ENCODE measurements at places on chromosomes 3 and 15.

DNA sequence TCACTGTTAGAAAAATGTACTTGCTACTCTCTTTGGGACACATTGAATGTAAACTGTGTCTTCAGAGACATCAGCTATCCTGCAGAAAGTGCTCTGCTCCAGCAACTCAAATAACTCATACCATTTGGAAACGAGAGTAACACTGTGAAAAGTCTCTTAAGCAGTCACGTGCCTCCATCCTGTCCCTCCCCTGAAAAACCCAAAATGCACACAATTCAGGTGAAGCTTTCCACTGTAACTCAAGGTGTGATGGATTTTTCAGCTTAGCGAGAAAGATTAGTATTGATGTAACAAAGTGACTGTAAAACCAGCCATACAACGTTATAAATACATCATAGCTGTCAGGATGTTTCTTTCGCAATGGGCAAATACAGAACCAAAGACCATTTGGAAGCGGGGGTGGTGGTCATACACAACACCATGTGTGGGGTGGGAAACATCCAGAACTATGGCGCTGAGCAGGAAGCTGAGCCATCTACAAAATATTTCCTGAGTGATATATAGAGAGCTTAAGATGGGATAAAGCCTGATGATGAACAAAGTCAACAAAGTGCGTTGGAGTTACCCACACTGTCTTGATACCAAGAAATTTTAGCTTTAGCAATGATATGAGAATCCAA, 332.3 kb downstream of the FOXP1 start:
- no peak for DNase-seq

- DNase-seq: no peak
Observed at GRCh38 chr15:79041601-79042168, 48.9 kb downstream of the RASGRF1 start.

GRCh38 chr3:115615001-115615814, 8.1 kb upstream of the GAP43 start:
- no peak for DNase-seq

DNA sequence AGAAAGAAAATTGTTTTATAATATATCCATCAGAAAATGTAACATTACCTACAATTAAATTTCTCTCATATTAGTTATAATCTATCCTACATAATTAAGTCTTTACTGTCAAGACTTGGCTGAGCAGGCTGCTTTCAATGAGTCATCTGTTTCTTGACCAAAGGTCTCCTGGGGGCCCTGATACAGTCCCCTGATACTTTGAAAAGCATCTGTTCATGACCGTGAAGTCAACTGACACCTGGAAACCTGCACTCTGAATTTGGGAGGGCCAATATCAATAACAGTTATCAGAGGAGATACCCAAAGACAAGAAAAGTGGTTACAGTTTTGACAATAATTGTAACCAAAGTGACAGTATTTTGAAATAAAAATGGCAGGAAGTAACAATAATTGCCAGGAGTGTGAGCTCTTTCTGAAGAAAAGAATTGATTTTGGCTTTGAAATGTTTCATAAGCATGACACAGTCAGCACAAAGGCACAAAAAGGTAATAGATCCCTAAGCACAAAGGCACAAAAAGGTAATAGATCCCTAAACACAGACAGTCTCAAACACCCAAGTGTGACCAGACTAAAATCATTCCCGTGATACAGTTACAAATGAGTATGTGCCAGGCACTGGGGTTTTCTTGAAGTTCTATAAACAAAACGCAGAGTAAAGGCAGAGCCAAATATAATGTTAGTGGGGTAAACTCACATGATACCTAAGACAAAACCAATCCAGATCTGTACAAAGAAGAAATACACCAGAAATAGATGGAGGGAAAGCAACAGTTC, 260.7 kb downstream of the PLOD2 start:
- no peak for DNase-seq

- no peak for DNase-seq
Observed at GRCh38 chr3:10376353-10376752, 55.4 kb upstream of the SEC13 start.

DNA sequence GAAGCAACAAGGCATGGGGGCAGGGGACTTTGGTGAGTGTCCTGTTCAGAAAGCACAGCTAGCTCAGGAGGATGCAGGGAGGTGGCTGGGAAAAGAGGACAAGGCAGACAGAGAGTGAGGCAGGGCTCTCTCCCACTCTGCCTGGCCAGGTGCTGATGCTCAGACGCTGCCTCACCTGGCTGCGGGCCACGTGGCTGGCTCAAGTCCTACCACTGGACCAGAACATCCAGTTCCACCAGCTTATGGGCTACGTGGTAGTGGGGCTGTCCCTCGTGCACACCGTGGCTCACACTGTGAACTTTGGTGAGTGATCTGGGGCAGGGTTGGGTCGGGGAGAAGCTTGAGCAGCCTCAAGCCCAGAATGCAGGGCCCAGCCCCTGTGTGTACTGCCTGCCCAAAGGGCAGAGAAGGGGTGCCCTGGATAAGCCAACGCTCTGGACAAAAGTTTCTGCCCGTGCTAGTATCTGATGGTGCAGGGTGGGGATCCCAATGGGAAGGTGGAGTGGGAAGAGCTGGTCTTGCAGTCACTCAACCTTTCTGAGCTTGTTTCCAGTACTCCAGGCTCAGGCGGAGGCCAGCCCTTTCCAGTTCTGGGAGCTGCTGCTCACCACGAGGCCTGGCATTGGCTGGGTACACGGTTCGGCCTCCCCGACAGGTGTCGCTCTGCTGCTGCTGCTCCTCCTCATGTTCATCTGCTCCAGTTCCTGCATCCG, 20.9 kb downstream of the NOX5 start:
- peak; percentile 18 for DNase-seq

- no peak for DNase-seq
Observed at GRCh38 chr3:78398401-78398800, 1358.5 kb downstream of the ROBO2 start.

DNA sequence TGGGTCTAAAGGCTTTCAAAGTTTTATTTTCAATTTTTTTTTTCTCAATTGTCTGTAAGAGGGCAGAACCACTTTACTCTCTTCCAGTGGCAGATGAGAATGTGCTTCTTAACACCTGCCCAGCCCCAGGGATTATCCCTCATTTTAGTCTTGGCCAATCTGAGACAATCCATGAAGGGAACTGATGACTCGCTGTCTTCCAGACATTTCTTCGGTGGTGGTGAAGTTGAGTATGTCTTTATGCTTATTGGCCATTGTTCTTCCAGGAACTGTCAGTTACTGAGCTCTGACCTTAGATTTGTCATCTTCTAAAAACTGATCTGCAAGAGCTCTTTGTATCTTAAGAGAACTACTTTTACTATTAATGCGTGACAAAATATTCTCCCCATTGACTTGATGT, 139.5 kb downstream of the TJP1 start:
- DNase-seq: no peak

DNA sequence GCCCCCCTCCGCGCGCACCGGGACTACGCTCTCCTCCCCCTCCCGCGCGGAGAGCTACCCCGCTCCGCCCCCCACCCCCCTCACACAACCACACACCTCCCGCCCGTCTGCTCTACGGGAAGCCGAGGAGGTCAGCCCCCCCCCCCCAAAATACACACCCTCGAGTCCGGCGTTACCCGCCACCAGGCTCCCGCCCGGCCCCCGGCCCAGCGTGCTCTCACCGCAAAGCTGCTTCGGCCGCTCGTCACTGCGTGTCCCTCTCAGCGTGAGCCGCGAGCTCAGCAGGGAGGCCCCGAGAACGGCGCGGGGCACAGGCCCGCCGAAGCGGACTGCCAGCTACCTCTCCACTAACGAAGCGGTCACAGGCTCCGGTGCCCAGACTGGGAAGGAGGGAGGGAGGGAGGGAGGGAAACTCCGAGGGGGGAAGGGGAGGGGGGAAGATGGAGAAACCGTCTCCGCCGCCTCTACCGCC, 252 bp downstream of the SIN3A start:
- no peak for DNase-seq

DNA sequence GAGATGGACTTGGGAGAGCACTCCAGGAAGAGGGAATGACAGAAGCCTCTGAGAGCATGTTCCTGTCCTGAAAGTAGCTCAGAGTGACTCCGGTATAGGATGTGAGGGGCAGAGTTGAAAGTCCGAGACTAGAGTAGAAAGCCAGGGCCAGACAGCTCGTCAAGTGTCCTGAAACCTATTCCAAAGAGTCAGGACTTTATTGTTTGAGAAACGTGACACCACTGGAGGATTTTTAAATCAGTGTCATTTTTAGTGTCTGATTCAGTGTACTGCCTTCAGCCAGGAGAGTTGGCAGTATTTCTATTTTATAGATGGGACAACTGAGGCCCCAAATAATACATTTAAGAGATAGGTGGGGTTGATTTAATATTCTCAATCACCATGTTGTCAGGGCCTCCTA, 1.6 kb upstream of the RBMS3 start:
- no peak for DNase-seq

DNA sequence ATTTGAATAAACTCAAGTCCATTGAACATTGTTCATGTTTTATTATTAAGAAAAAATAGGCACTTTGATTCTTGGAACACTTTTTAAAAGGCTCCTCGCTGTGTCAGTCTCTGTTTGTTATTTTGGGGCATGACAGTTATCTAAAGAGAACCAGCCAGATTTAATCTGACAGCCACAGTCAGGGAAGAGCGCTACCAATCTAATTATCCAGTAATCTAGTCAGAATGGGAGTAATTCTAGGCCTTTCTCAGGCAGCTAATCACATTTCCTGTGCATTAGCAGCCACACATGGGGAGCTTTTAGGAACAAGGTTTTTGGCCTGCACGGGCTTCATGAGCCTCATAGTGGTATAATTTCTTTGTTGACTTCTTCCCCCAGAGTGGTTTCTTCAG, 362.2 kb downstream of the RBMS3 start:
- no peak for DNase-seq

All from hematopoietic multipotent progenitor cell treated with erythropoietin and hydrocortisone succinate and interleukin-3 and kit ligand, for 15 days (in vitro differentiated cells).